ENCODE measurements at places on chromosomes 2 and 18.

DNA sequence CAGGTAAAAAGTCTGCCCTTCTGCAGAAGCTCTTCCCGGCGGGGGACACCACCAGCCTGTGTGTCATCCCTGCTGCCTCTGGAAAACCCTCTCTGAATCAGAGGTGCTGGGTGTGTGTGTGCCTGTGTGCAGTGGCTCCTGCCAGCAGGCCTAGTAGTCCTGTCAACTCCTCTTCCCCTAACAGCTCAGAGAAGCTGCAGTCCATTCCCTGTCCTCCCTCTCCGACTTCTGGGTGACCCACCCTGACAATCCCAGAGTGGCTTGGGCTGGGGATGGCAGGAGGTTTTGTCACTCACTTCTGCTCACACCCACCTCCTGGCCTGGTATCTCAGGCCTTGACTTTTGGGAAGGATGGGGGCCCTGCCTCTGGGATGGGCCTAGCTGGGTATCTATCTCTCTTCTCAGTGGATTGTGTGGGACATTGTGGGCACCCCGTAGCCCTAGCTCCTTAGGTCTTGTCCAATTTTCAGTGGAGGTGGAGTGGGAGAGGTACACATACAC lies 2.3 kb downstream of the WNT10A start:
- no peak for ATAC-seq

GRCh38 chr2:59395119-59395518 lies 1154.0 kb upstream of the FANCL start:
- ATAC-seq, result no peak

- ATAC-seq, result no peak
These were observed 3.3 kb downstream of the RNF152 start for GRCh38 chr18:61889541-61889940.

- ATAC-seq, result no peak
These were observed 878.4 kb downstream of the CPS1 start for GRCh38 chr2:211434773-211435172.

GRCh38 chr2:125455110-125455509 lies 1200.8 kb upstream of the GYPC start:
- no peak for ATAC-seq

- ATAC-seq, result no peak
These were observed 70.3 kb upstream of the HAAO start for GRCh38 chr2:42862669-42863185.

DNA sequence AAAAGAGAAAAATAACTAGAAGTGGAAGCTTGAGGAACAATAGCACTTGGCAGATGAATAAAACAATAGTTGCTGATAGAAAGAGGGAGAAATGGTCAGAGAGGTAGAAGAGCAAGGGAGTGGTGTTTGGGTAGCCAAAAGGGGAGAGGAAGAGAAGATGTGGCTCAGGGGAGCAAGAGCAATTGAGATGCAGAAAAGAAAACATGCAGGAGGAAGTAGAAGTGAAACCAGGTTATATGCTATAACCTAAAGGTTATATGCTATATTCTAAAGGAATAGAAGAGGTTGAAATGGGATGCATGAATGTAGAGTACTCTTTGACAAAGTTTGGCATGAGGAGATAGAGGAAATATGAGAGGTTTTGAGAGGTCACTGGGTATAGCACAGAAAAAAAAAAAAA lies 759.5 kb downstream of the SATB2 start:
- no peak for ATAC-seq

- ATAC-seq, result no peak
These were observed 104.7 kb downstream of the MYT1L start for GRCh38 chr2:2226326-2226725.

GRCh38 chr18:26091047-26091630 lies 726 bp upstream of the SS18 start:
- ATAC-seq, result peak; percentile 39

DNA sequence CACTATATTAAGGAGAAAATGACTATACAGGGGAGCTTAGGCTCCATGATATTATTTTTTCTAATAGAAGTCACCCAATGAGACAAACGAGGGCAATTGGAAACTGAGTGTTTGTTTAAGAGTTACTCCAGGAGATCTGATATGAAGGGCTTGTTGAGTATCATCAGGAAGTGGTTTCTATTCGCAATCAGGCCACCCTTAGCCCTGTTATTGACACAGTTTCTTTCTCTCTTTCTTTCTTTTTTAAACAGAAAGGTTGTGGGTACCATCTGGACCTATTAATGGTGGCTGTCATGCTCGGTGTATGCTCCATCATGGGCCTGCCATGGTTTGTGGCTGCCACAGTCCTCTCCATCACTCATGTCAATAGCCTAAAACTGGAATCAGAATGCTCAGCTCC lies 117.3 kb downstream of the DPP4 start:
- no peak for ATAC-seq

GRCh38 chr2:44462934-44463849 lies 101.4 kb downstream of the CAMKMT start:
- ATAC-seq, result no peak

GRCh38 chr18:50776383-50776782 lies 43.4 kb downstream of the MRO start:
- ATAC-seq, result no peak

DNA sequence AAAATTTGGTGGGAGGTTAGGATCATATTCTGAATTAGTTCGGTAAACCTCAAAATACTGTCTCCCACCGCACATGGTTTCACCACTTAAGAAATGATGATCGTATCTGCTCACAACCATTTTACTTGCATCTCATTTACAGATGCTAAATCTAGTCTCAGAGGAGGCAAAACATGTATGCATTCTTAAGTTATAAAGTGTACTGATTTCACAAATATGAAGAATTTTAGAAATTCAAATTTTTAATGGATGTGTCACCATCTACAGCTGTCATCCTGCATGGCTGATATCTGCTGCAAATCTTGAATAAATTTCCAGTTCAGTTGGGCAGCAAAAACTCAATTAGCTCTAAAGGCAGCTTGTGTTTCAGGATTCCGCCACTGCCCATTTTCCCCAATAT lies 243.3 kb upstream of the KCNJ3 start:
- ATAC-seq, result no peak

GRCh38 chr2:241050624-241051577 lies 51.2 kb downstream of the MTERF4 start:
- no peak for ATAC-seq

GRCh38 chr2:100244881-100245605 lies 77.3 kb downstream of the LONRF2 start:
- no peak for ATAC-seq

DNA sequence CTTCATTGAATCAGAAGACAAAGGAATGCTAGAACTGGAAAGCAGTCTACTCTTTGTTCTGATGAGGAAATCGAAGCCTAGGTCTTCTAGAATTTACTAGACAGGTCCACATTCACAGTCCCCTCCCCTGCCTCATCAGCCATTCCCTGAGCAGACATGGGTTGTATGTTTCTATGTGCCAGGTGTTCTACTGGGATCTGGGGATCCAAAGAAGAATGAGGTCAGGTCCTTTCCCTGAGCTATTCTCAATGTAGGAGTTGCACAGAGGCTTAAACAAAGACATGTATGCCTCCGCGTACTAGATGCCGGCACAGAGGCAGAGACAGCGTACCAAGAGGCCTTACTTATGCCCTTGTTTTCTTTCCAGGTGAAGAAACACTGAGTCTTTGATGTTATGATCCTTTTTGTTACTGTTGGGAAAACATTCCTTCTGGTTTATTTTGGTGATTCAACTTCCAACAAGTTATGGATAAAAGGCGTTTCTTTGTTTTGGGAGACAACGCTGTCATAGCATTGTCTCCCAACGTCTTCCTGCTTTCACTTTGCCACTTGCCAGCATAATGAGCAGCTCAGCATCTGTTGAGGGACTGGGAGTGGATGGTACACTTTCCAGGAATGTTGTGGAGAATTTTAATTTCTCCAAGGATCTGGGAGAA lies 174.4 kb downstream of the ALPK2 start:
- no peak for ATAC-seq

- no peak for ATAC-seq
These were observed 116.0 kb downstream of the MAP3K20 start for GRCh38 chr2:173191601-173192000.

DNA sequence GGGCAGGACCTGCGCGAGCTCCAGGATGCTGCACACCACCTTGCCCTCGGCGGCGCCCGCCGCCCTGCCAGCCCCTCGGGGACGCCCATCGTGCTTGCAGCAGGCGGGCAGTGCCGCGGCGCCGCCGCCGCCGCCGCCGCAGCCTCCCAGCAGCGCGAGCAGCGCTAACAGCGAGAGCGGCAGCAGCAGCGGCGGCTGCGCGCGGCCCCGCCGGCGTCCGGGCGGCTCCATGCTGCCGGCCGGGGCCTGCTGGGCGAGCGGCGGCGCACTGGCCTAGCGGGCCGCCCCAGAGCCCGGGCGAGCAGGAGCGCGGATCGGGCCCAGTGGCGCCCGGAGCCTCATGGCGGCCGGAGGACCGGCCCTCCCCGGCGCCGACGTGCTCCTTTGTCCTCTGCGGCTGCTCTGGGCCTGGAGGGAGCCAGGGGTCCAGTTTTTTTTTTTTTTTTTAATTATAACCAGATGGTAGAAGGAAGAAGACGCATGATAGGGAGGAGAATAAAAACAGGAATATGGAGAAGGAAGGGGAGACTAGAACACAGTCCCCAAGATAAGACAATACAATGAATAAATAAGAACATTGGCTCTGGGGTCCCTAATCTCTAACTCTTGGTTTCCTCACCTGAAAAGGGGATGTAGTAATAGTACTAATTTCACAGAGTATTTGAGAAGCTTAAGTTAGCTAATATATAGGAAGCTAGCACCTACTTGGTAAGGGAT lies 17.1 kb upstream of the ANKRD62 start:
- ATAC-seq, result peak; percentile 92

GRCh38 chr2:143948710-143949109 lies 571.2 kb downstream of the ZEB2 start:
- ATAC-seq, result no peak

DNA sequence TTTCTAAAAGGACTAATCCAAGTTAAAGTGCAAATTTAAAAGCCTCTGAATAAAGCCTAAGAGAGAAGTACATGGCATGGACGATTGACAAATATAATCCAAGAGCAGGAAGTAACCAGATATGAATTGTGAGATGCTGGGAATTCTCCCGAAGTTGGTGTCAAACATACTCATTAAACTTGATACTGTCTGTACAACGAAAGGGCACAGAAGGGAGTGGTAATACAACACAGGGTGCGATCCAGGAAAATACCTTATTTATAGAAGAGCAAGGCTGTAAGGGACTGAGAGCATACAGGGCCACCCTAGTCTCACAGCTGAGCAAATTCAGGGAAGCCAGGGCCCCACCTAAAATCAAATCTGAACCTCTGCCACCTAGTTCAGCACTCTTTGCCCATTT lies 41.6 kb downstream of the SEMA4F start:
- ATAC-seq, result no peak

DNA sequence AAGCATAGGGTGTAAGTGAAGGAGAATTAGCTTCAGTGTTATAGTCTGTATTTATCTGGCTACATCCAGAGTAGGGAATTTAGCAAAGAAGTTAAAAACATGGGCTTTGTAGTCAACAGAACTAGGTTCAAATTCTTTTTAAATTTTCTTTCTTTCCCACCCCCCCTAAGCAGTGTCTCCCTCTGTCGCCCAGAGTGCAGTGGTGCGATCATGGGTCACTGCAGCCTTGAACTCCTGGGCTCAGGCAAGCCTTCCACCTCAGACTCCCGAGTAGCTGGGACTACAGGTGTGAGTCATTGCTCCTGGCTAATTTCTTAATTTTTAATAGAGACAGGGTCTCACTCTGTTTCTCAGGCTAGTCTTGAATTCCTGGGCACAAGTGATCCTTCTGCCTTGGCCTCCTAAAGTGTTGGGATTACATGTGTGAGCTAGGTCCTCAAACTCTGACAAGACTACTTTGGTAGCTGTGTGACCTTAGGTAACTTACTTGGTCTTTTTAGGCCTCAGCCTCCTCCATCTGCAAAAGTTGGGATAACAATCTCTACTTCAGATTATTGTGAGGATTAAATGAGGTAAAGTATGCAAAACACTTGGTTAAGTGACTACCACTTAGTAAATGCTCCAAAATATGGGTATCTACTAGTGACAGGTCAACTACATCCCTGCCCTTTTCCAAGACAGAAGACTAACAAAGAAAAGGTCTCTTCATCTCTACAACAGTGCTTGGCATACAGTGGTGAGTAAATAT lies 17.8 kb downstream of the DOK1 start:
- no peak for ATAC-seq

DNA sequence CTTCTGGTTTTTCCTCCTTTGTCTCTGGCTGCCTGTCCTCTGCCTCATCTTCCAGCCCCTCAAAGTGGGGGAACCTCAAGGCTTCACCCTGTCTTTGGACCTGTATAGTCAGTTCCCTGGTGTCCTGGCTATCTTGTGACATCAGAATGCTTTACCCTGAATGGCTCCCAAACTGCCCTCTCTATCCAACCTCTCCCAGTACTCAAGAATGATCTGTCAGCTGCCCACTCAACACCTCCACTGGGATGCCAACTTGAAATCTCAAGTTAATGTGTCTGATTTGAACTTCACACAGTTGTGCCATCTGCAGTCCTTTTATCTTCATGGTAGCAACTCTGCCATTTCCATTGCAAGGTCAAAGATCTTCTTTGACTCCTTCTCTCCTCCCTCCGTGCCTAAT lies 43.8 kb downstream of the UBE2F start:
- ATAC-seq, result no peak

GRCh38 chr2:3114406-3115185 lies 263.0 kb downstream of the EIPR1 start:
- no peak for ATAC-seq

GRCh38 chr2:96164459-96165184 lies 19.4 kb upstream of the DUSP2 start:
- ATAC-seq, result no peak

DNA sequence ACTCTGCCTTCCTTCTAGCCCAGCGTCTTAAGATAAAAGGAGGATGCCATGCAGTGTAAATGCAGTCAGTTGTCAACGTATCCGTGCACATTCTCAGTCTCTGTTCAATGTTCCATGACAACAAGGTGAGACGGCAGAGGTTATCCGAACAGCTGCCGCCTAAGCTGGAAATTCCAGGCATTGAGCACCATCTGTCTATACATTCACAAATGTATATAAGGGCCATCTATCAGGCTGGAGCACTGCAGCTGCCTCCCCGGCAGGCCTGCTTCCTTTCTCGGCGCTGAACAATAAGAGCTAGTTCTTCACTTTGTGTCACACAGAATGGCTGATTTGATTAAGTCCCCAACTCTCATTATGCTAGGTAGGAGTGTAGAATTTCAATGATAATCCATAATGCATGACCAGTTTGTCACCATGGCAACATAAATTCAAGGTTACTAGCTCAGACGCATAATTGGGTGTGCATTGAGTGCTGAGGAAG lies 282.2 kb upstream of the SOX11 start:
- ATAC-seq, result no peak

DNA sequence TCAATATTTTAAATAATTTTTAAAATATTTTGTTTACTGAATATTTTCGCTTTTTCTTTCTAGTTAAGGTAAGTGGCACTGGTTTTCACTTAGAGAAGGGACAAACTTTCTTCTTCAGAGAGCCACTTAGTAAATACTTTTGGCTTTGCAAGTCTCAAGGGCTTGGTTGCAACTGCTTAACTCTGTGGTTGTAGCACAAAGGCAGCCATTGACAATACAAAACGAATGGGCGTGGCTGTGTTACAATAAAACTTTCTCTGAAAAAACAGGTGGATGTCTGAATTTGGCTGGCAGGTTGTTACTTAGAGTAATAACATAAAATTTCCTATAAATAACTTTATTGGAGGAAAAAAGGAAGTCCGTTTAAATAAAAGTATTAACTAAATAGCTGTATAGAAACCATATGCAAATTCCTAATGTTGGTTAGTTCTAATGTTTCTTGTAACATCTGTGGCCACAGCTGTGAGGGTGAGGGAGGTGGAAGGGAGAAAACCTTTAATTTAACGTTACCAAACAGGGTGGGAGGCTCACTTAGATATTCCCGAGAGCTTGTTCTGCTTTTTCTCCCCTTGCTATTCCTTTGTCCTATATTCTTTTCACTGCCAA lies 62.4 kb upstream of the TNP1 start:
- ATAC-seq, result no peak
